ENCODE measurements at places on chromosomes 3 and 15.

DNA sequence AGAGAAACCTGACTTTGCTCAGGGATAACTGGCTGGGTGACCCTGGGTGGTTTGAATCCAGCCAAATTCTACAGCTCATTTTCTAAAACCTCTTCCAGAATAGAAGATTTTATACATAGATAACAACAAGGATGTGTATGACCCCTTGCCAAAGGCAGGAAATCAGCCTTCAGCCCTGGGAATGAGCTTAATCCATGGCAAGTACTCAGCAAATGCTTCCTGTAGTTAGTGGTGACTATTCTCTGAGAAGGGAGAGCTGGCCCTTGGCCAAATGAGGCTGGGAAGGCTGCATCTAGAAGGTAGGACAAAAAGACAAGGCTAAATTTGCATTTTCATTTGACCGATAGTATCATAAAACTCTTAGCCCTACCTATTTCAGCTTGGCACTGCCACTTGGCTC, 4.6 kb upstream of the HACD3 start:
- no peak for DNase-seq

DNA sequence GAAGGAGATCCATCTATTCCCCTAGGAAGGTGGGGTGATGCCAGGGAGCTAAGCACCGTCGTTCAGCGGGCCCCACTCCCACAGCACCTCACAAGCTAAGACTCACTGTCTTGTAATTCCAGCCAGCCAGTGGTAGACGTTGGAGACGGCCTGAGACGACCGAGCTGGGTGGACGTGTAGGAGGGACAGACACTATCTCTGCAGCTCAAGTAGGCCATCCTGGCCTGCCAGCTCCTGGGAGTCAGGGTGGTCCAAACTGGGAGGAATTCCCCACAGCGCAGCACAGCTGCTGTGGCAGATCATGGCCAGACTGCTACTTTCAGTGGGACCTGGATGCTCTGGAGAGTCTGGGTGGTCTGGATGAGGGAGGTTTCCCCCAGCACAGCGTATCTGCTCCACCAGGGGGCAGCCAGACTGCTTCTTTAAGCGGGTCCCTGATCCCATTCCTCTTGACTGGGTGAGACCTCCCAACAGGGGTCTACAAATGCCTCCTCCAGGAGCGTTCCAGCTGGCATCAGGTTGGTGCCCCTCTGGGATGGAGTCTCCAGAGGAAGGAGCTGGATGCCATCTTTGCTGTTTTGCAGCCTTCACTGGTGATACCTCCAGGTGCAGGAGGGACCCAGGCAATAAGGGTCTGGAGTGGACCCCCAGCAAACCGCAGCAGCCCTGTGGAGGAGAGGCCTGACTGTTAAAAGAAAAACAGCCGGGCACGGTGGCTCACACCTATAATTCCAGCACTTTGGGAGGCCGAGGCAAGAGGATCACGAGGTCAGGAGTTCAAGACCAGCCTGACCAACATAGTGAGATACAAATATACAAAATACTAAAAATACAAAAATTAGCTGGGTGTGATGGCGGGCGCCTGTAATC, 27.6 kb downstream of the GNB5 start:
- no peak for DNase-seq

GRCh38 chr3:174162550-174162949, 696.6 kb upstream of the NAALADL2 start:
- no peak for DNase-seq

DNA sequence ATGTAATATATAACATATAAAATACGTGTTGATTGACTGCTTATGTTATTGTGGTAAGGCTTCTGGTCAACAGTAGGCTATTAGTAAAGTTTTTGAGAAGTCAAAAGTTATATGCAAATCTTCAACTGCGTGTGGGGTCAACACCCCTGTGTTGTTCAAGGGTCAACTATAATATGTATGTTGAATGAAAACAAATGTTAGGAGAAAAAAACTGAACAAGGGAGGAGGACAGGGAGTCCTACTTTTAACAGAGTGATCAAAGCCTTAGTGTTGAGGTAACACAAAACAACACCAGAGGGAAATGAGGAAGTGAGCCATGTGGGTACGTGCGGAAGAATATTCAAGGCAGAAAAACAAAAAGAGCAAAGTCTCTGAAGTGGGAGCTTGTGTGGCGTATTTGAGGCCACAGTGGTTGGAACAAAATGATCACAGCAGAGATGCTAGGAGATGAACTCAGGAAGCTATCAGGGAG, 62.5 kb downstream of the SFMBT1 start:
- no peak for DNase-seq

GRCh38 chr3:38334142-38335055, 12.2 kb upstream of the XYLB start:
- DNase-seq = peak; percentile 51

- no peak for DNase-seq
These were observed 1.9 kb downstream of the TF start for GRCh38 chr3:133747907-133748639.

DNA sequence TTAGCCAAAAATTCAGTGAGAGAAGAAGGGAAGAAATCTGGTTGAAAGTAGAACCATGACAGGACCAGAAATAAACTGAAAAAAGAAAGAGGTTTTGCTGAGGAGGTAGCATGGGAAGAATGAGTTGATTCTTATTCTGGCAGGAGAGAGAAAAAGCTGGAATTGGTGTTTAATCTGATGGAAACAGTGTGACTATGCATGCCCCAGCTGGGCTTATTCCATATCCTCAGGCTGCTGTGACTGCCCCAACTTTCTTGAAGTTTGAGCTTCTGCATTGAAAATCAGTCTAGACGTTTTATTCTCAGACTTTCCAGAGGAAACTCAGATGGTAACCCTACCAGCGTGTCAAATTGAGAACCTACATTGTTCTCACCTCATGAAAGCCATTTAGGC, 352.5 kb upstream of the DCBLD2 start:
- no peak for DNase-seq

- no peak for DNase-seq
These were observed 5.1 kb downstream of the RBP1 start for GRCh38 chr3:139534455-139534812.

DNA sequence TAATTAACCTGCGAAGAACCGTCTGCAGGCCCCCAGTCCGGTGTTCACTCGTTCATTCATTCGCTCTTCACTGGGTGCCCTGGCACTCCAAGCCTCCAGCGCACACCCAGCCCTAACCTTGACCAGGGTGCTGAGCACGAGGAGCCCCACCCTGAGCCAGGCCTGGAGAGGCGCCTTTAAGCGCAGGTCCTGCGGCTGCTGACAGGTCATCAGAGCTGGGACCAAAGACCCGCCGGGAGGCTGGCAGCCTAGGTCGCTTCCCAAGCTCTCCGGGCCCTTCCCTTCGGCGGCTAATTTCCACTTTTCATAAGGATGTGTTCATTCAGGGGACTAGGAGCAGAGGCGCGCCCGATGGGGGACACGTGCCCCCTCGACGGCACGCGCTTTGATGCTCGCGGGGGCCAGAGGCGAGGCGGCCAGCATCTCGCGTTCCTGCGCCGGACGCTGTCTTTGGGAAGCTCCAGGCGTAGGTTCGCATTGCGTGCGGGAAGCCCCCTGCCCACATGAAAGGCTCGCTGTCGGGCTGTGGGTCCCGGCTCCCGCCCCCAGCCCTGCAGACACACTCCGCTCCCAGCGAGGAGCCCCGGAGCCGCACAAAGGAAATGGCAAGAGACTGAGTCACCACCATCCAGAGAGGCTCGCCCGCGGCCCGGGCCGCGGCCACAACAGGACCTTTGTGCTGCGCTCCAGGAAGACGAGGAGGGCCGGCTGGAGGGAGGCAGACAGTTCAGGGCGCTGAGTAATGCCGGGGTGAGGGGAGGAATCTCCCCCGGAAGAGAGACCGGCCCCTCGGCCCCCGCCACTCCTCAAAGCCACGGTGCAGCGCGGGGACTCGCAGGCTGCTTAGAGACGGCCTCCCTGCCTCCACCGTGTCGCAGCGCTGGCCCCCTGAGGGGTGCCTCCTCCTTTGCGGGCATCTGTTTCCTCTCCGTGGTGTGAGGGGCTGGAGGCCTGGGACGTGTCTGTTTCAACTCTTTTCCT, 266.4 kb upstream of the HES1 start:
- peak; percentile 81 for DNase-seq

- DNase-seq = no peak
These were observed 320.9 kb upstream of the RASGRP1 start for GRCh38 chr15:38885471-38885952.

DNA sequence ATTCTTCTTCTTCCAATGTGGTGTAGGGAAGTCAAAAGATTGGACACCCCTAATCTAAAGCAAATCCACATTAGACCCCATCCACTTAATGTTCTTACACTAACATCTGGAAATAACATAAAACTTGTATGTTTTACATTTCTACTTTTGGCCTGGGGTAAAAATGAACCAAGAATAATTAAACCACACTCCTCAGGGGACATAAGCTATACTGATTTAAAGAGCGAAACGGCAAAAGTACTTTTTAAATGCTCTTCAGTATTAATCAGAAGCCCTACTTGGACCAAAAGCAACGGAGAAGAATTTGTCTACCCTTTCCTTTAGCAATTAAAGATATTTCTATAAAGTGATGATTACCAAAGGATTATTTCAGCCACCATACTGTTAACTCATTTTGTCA, 123.9 kb downstream of the TMCC1 start:
- DNase-seq = no peak

DNA sequence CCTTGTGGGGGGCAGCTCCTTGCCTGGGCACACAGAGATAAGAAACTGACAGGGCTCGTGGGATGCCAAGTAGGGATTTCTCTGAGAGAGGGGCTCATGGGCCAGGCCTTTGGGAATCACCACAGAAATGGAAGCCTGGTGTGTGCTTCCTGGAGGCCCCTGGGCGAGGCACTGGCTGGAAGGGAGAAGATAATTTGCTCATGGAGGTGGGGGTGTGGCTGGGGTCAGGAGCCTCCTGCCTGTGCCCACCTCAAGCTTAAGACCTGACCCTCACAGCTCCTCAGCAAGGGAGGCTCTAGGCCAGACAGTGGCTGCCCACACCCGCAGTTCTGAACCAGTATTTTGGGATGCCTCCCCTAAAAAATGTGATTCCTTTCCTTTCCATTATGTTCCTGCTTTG, 16.9 kb upstream of the CPNE9 start:
- DNase-seq = no peak

GRCh38 chr15:47678040-47678439, 39.3 kb upstream of the SEMA6D start:
- DNase-seq = no peak

GRCh38 chr3:72855001-72855400, 6.8 kb upstream of the SHQ1 start:
- DNase-seq = no peak

DNA sequence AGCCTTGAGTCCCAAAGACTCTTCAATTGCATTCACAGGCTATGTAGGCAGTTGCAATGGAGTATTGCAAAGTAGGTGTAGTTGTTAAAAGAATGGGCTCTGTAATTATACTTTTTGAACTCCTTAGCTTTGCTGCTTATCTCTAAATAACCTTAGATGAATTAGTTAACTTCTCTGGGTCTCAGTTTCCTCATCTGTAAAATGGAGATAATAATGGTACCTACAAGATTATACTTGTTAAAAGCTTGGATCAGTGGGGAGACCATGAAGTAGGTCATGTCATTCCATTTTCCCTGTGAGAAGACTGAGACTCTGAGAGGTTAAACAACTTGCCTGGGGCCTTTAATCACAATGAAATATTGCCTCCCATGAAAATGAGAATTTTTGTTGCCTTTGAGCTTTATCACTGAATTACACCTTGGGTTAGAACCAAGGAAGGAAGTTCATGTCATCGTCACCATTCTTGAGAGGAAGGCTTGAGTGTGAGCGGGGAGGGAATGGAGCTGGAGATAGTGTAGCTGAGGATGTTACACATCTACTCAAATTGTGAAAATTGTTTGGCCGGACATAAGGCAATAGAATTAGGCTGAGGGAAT, 38.1 kb downstream of the CTDSPL start:
- no peak for DNase-seq

DNA sequence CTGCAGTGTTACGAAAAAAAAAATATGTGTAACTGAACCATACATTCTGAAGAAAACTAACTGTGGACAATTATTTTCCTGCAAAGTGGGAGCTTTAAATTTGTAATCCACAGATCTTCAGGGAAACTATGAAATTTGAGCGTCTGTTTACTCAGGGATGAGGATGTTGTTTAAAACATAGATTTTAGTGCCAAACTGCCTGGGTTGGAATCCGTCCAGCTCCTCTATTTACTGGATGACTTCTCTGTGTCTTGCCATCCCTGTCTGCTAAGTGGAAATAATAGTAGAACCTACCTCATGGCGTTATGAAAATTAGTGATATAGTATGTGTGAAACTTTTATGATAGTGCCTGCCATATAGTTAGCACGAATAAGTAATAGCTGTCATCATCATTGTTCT, 666.5 kb downstream of the SQOR start:
- DNase-seq = no peak

DNA sequence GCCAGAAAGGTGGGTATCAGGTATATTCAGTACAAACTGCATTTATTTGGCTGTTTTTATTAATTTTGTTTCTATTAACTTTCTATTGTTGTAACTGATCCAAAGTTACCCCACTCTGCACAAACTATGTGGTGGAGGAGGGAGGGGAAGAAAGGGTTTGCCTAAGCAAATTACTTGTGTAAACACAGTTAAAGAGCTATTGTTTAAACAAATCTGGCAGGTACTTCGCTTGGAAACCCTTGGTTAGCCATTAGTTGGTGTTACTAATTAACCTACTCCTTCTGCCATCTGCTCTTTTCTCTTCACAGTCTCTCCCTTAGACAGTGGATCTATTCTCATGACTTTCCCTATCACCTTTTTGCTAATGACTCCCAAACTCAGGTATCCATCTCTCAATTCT, 328.4 kb upstream of the NECTIN3 start:
- DNase-seq = no peak

- DNase-seq = no peak
These were observed 3.1 kb upstream of the SLC24A1 start for GRCh38 chr15:65618560-65619109.

DNA sequence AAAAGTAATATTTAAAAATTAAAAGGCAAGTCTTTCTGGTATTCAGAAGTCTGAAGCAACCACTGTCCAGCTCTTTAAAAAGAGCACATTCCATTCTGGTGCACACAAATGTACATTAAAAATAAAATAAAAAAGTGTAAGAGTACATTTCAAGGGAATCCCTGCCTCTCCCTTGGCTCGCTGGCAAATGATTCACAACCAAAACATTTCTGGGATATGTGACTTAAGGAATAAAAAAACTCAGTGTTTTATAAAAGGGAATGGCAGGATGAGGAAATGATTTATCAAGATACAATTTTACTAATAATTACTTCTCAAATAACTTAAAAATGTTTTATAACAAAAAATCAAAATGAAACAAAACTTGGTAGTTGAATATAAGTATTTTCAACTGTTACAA, 23.8 kb upstream of the ANXA2 start:
- no peak for DNase-seq

Measured in left hindlimb (tissue), 1 donor.